ENCODE measurements at places on chromosomes 5 and 9.

DNA sequence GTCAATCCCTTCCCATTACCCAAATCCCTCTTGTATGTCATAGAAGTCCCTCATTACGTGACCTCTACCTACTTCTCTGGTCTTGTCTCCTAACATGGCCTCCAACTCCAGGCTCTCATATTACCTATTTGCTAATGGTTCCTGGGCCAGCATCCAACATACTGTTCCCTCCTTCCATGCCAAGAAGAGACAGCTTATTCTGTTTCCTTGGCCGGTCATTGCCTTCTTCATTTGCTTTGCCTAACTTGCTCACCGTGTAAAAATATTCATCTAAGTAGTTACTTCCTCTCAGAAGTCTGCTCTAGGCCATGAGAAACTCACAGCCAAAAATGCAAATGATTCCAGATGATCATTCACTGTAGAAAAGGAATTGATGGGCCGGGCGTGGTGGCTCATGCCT is 8.9 kb upstream of the IL6ST start:
- H3K36me3 ChIP-seq, result no peaks in the 10 kb centered on the region
- no peaks in the 10 kb centered on the region for H3K27me3 ChIP-seq
- no peak overlapping the region for H3K4me3 ChIP-seq
- peaks cover 6% of the 10 kb centered on the region for H3K4me1 ChIP-seq

DNA sequence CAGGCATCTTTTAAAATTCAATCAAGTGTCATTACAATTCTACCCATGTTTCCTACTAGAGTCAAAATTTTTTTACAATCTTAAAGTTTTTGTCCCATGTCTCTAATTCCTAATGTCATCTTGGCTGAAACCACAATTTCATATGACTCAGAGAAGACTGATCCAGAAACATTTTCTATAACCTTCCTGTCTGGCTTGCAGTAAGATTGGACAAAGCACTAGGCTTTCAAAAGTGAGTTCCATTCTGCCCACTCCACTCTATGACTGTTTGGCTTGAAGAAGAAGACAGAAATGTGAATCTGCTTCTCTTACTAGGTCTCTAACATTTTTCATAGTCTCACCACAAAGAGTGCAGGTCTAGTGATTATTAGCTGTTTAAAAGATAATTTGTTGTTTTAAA is 88.8 kb downstream of the NR3C1 start:
- H3K4me3 ChIP-seq, result no peak overlapping the region
- H3K4me1 ChIP-seq, result peaks cover 16% of the 10 kb centered on the region
- H3K27me3 ChIP-seq, result no peaks in the 10 kb centered on the region
- peaks cover 31% of the 10 kb centered on the region for H3K36me3 ChIP-seq
- no peak for DNase-seq

DNA sequence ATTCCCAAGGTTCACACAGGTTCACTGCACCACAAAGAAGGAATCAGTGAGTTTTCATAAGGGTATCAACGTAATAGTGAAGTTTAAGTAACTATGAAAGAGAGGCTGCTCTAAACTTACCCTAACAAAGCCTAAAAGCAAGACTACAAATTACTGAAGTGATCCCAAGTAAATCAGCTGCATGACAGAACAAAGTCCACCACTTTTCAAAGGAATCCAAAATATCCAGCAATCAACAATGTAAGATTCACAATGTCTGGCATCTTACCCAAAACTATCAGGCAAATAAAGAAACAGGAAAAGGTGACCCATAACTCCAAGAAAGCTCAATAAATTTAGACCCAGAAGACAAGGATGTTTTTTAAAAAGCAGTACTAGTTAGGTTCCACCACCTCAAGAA is 70.1 kb downstream of the GNAQ start:
- DNase-seq, result no peak
- H3K4me3 ChIP-seq, result no peak overlapping the region
- H3K36me3 ChIP-seq, result no peaks in the 10 kb centered on the region
- no peaks in the 10 kb centered on the region for H3K27me3 ChIP-seq
- H3K4me1 ChIP-seq, result peaks cover 43% of the 10 kb centered on the region
- no peak overlapping the region for H3K27ac ChIP-seq

- H3K27ac ChIP-seq, result no peak overlapping the region
- no peak overlapping the region for H3K4me3 ChIP-seq
- no peaks in the 10 kb centered on the region for H3K27me3 ChIP-seq
- no peaks in the 10 kb centered on the region for H3K4me1 ChIP-seq
- H3K36me3 ChIP-seq, result no peaks in the 10 kb centered on the region
Observed at GRCh38 chr5:24232929-24233498, 411.8 kb downstream of the CDH10 start.
